ENCODE measurements at places on chromosomes 3 and 15.

GRCh38 chr3:25831578-25831977 lies 41.7 kb downstream of the OXSM start:
- DNase-seq, result peak; percentile 20

GRCh38 chr3:132554437-132554836 lies 42.6 kb upstream of the ACKR4 start:
- peak; percentile 7 for DNase-seq

GRCh38 chr3:133987948-133988484 lies 41.7 kb downstream of the SLCO2A1 start:
- no peak for DNase-seq

- no peak for DNase-seq
These were observed 7.7 kb downstream of the RAF1 start for GRCh38 chr3:12656193-12656592.

- DNase-seq, result no peak
These were observed 1.2 kb upstream of the RYK start for GRCh38 chr3:134251731-134252391.

DNA sequence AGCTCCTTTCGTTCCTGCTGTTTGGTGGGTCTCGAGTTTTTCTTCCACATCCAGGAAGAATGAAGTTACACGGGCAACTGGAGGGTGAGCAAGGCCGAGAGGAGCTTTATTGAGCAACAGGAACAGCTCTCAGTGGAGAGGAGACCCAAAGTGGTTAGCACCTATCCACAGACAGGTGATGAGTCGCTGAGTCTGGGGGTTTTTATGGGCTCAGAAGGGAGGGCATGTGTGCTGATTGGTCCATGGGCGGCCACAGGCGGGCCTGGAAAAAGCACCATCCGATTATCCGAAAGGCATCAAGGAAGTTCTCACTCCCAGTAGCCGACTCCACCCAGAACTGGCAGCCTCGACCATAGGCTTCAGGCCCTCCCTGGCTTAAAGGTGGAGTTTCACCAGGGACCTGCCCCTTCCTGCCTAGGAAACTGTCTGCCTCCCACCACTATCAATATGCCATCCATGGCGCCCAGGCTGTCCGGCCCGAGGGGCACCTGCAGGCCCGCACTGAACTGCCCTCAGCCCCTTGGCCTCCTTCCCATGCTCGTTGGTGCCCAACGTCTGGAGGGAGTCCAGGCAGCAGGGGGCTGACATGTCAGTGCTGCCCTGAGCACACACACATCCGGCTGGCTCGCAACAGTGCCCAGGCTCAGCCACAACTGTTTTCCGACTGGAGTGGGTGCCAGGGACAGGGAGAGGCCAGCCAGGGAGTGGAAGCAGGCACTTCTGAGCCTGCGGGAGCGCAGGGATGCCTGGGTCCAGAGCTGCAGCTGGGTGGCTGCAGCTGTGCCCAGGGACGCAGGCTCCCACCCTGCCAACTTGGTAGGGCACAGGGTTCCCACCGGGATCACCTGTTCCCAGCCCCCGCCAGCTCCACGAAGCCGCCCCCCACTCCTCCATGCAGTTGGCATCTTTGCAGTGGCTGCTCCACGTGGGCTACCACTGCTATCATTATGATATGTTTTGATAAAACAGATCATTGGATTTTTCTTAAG lies 170.2 kb downstream of the FNDC3B start:
- DNase-seq, result no peak

DNA sequence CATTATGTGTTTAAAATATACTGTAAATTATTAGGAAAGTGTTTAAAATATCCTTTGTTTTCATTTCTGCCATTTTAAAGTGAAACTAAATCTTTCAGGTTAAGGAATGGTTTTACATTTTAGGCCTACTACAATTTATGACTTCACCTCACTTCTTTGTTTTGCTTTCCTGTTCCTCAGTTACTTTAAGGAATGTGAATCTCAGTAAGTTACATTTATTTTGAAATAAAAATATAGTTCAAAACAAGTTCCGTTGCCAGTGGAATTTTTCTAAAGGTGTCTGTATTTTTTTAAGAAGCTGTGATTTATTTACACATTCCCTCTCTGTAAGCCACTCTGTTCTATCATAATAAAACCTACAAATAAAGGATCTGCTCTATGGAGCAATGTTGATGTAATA lies 630.9 kb upstream of the AGTR1 start:
- DNase-seq, result no peak
